PC-9 (cell line): ENCODE measurements at places on chromosomes 7 and 10.

DNA sequence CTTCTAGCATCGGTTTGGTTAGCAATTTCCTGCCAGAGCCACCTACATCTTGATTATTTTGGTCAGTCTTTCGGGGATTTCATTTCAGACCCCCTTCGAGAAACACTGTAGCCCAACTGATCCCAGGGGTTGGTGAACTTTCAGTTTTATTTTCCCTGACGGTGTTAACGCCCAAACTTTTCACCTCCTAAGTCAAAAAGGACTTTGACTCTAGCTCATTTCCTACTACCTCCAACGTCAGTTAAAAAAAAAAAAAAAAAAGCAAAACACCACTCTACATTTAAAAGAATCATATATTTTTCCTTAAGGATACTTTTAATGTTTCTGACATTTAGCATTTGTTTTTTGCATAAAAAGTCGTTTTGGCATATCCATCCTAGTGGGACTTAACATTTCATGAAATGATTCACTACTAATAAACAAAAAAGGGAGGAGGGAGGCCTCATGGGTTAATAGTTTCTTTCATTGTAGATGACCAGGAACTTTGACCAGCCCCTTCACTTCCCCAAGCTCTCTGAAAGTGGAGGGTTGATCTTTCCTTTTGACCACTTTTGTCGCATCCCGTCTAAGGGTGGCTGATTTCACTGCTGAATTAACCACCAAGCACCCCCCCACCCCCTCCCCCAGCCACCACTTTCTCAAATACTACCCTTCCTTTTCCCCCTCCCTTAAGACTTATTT is 764 bp upstream of the TCF7L2 start:
- no peak for DNase-seq

DNA sequence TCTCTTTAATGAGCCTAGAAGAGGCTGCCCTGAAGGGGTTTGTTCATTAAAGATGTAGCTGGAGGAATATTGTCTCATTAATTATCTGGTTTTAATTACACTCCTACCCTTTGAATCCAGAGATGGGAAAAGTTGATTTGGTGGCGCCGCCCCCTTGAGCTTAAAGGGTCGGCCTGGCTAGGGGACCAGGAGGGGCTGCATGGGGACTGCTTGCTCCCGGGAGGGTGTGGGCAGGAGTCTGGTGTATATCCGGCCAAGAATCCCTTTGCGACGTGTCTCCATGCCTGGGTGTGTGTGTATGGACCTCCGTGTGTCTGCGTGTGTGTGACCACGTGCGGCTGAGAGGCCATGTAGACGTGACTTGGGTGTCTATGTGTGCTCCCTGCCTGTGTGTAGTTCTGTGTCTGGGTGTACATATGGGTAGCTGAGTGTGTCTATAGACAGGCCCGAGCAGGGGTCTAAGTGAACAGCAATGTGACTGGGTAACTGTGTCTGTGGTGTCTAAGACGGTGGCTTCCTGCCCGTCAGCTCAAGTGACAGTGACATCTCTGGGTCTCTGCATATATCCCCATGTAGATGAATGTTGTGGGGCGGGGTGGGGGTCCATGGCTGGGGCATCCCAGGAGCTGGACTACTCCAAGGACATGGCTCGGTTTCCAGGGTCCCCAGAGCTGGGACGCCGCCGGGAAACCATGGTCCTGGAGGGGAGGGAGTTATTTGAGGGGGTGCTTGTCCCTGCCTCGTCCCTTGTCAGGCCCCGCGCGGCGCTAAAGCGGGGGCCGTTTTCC is 10.7 kb downstream of the LBX1 start:
- DNase-seq, result no peak

DNA sequence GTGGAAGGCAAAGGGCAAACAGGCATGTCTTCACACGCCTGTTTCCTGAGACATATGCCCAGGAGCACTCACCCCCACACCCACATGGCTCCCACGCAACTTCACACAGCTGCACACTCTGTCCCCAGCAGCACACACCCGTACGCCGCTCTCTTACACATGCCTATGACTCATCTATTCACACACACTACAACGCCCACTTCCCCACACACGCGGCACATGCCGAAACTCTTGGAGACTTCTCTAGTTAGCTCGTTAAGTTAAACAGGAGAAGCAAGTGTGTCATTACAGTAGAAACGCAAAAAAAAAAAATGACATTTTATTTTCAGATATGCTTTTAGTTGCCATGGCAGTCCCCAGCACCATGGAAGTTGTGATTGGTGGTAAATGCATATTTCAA is 6.7 kb downstream of the CALN1 start:
- DNase-seq, result no peak

DNA sequence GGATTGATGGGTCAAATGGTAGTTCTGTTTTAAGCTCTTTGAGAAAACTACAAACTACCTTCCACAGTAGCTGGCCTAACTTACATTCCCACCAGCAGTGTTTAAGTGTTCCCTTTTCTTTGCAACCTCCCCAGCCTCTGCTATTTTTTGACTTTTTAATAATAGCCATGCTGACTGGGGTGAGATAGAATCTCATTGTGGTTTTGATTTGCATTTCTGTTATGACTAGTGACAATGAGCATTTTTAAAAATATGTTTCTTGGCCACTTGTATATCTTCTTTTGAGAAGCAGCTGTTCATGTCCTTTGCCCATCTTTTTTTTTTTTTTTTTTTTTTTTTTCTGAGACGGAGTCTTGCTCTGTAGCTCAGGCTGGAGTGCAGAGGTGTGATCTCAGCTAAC is 155.2 kb upstream of the BMPER start:
- no peak for DNase-seq
